Activated T-cell treated with anti-CD3 and anti-CD28 coated beads, Interleukin-2, amount 50 U/mL, for 72 hours (primary cell): ENCODE measurements at places on chromosomes 7 and 10. TPM values are rescaled to one million over a fixed set of nuclear protein-coding genes. Genes with fewer than 3 reads are reported as not detected.

Gene CFAP70
- 0.95 TPM for total RNA-seq

Gene DLD
- total RNA-seq = 105 TPM

Gene SEMA3D
- total RNA-seq = not detected

Gene TRIM73
- 10.6 TPM for total RNA-seq

- no peak for DNase-seq
- no peak overlapping the region for H3K27ac ChIP-seq
- H3K36me3 ChIP-seq = no peaks in the 10 kb centered on the region
Measured at GRCh38 chr7:27064159-27064558, 31.6 kb downstream of the HOXA1 start.

DNA sequence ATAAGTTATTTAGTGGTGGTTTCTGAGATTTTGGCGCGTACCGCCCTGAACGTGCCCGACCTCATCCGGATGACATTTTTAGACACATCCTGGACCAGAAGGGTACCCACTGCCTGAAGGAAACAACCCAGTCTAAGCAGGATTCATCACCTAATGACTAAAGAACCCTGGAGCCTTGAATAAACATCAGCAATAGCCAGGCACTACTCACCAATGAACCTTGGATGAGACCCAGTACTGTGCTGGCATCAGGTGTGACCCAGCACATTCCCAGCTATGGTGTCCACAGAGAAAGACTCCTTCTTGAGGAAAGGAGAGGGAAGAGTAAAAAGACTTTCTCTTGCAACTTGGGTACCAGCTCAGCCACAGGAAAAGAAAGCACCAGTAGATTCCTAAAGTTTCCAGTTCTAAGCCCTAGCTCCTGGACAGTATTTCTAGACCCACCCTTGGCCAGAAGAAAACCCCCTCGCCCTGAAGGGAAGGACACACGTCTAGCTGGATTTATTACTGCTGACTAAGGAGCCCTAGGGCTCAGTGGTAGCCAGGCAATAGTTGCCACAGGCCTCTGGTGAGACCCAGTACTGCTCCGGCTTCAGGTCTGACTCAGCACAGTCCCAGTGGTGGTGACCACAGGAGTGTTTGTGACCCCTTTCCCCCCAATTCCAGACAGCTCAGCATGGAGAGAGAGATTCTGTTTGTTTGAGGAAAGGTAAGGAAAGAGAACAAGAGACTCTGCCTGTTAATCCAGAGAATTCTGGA lies 32.5 kb downstream of the ZNF277 start:
- no peak for DNase-seq
- no peaks in the 10 kb centered on the region for H3K4me1 ChIP-seq
- no peaks in the 10 kb centered on the region for H3K27me3 ChIP-seq
- no peak overlapping the region for H3K4me3 ChIP-seq
- peaks cover 3% of the 10 kb centered on the region for H3K36me3 ChIP-seq
- H3K27ac ChIP-seq = no peak overlapping the region

- H3K27ac ChIP-seq = no peak within 1 kb of the TSS
- peaks cover 6% of the 10 kb centered on the region for H3K36me3 ChIP-seq
- no peak within 1 kb of the TSS for H3K4me3 ChIP-seq
- H3K4me1 ChIP-seq = no peaks in the 10 kb centered on the region
Measured at GRCh38 chr10:123666318-123667236, at the start of gene GPR26. TSS of gene GPR26 (plus strand) at chr10:123666355. CDS start at chr10:123666408, 53 bp downstream.

DNA sequence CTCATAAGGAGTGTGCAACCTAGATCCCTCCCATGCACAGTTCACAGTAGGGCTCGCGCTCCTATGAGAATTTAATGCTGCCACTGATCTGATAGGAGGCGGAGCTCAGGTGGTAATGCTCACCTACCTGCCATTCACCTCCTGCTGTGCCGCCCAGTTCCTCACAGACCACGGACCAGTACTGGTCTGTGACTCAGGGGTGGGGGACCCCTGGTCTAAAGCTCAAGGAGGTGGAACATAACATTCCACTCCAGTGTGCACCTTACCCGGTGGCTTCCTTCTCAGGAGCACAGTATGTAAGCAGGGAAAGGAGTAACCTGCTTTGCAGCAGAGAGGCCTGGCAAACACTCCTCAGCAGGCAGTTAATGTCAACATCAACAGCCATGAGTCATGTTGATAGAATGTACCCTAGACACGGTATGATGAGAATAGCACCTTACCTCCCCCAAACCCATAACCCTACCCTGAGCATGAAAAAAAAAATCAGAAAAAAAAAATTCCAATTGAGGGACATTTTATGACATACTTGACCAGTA lies 273.5 kb downstream of the FGFR2 start:
- H3K4me3 ChIP-seq = no peak overlapping the region
- no peak overlapping the region for H3K27ac ChIP-seq
- H3K36me3 ChIP-seq = no peaks in the 10 kb centered on the region
- H3K4me1 ChIP-seq = no peaks in the 10 kb centered on the region
- no peak for DNase-seq

DNA sequence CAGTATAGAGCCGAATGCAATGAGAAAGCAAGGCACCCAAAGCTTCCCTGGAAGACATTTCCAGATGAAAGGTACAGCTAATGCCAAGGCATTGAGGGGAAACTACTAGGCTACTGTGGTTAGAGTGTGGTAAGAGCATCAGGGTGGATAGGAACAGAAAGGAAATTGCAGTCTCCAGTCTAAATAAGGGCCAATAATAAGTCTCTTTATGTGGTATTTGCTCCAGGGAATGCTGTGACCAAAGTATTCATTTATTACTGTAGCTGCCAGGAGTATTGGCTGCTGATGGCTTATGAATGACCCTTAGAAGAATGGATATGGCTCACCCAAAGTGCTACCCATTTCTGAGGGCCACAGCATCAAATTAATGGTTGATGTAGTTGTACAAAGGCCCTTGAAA lies 30.1 kb upstream of the POT1 start:
- H3K27me3 ChIP-seq = no peaks in the 10 kb centered on the region
- no peak overlapping the region for H3K27ac ChIP-seq
- DNase-seq = no peak
- no peak overlapping the region for H3K4me3 ChIP-seq
- H3K4me1 ChIP-seq = no peaks in the 10 kb centered on the region
- H3K36me3 ChIP-seq = peaks cover 8% of the 10 kb centered on the region

DNA sequence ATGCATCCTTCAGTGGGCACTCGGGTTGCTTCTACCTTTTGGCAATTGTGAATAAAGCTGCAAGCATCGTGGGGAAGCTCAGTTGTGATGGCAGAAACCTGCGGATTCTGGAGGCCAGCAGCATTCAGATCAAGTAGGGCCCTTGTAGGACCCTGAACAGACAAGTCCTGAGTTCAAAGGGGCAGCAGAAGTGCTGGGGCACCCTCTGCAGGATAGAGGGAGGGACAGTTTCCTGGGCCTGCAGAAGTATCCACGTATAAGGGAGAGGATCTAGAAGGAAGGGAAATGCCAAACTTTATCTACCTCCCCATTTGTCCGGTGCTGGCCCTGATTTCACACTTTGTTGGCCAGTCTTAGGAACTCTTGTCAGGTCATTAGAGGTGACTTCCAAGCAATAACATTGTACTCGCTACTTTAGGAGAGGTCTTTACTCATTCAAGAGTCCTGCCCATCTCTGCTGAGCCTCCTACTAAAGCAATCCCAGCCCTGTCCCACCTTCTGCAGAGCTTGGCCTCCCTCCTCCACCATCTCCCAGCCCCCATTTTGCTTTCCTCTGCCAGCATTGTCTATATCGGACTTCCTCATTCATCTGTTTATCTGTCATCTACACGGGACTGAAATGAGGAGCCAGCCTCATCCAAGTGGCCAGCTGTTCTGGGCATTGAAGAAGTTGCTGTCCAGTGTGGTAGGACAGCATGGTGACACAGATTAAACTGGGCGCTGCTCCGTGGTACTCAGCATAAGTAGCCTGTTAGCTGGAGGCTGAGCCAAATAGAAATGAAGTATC lies 26.6 kb upstream of the R3HCC1L start:
- H3K4me1 ChIP-seq = no peaks in the 10 kb centered on the region
- no peak for DNase-seq
- no peak overlapping the region for H3K4me3 ChIP-seq
- peaks cover 30% of the 10 kb centered on the region for H3K27me3 ChIP-seq
- H3K27ac ChIP-seq = no peak overlapping the region

DNA sequence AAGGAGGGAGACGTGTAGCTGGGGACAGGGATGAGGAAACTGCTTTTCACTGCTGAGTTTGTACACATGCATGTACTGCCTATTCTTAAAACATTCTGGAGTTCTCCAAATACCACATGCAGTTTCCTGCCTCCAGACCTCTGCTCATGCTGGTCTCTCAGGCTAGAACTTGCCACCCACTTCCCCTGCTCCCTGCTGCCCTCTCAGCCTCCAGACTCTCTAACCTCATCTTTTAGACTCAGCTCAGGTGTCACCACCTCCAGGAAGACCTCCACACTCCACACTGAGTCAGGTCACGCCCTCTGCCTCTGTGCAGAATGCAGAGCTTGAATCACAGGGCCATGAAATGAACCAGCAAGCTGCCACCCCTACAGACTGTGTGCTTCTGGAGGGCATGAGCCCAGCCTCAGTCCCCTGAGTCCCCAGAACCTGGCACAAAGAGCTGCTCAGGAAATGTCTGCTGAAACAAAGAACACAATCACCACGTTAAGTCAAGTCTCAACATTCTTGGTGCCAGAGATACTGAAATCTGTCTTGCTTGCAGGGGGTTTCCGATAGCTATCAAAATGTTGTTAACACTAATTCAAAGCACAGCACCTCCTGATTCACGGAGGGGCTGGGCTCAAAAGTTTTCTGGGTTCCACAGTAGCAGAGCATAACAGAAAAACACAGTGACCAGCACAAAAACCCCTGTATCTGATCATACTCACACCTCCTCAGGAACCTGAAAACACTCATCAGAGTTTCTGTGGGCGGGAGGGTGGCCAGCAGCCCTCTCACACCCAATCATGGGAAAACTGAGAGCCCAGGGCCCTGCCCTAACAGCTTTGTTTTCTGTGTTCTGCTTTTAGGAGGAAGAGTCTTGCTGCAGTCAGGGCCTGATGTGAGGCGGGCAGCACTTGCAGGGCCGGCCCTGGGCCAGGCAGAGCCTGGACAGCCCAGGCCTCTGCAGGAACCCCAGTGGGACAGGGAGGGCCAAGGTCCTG lies 21.1 kb downstream of the FAM53B start:
- H3K4me3 ChIP-seq = peak overlapping the region; percentile 82
- H3K36me3 ChIP-seq = peaks cover 11% of the 10 kb centered on the region
- peaks cover 94% of the 10 kb centered on the region for H3K4me1 ChIP-seq

GRCh38 chr10:32171204-32171603 lies 115.0 kb upstream of the KIF5B start:
- no peak overlapping the region for H3K4me3 ChIP-seq
- peaks cover 7% of the 10 kb centered on the region for H3K27me3 ChIP-seq

GRCh38 chr7:74495112-74496086 lies 41.7 kb downstream of the GTF2IRD1 start:
- no peak overlapping the region for H3K4me3 ChIP-seq
- no peak for DNase-seq
- no peaks in the 10 kb centered on the region for H3K27me3 ChIP-seq

DNA sequence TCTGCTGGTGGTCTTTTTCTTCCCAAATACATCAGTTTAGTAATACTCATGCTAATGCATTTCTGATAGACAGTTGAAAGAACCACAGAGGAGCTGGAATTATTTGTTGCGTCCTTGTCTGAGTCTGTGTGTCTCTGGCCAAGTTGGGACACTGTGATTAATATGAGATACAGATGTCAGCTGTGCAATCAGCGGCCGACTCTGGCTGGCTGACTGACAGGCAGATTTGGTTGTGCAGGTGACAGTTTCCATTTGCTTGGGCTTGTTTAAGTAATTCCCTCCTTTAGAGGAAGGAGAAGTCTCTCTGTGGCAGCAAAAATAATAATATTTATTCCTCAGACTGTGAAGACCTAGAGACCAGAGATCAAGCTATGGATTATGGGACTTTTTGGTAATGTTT lies 176.2 kb upstream of the CHRM2 start:
- no peak overlapping the region for H3K4me3 ChIP-seq
- H3K27me3 ChIP-seq = no peaks in the 10 kb centered on the region
- no peak for DNase-seq
- H3K36me3 ChIP-seq = peaks cover 1% of the 10 kb centered on the region
- no peaks in the 10 kb centered on the region for H3K4me1 ChIP-seq

DNA sequence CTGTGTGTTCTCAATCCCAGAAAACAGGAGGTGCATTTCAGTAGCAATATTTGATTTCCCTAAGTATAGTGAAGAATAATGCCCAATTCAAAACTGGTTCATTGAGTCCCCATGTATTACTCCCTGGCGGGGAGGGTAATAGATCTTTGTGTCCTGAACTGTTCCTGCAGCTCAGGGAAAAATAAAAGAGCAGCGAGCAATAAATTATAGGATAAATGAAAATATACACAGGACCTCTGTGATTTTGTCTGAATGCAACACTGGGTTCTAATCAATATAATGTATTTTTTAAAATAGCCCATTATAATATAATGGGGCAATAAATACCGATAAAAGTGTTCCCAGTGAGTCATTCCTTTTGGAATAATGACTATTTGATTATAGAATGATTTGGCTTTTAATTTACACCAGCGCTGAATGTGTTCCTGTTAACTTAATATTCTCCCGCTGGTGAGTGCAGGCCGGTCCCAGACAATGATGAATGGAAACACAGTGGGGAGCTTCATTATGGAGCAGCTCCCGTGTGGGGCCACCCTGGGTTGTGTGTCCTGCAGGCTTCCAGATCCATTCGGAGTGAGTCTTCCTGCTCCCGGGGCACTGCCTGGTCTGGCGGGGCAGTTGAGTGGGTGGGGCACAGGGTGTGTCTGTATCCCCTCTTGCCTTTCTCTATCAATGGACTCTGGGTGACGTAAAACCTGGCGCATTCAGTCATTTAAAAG lies 263.1 kb downstream of the ACTR3B start:
- no peaks in the 10 kb centered on the region for H3K27me3 ChIP-seq
- H3K27ac ChIP-seq = no peak overlapping the region
- no peaks in the 10 kb centered on the region for H3K36me3 ChIP-seq
- no peak for DNase-seq
- no peak overlapping the region for H3K4me3 ChIP-seq

DNA sequence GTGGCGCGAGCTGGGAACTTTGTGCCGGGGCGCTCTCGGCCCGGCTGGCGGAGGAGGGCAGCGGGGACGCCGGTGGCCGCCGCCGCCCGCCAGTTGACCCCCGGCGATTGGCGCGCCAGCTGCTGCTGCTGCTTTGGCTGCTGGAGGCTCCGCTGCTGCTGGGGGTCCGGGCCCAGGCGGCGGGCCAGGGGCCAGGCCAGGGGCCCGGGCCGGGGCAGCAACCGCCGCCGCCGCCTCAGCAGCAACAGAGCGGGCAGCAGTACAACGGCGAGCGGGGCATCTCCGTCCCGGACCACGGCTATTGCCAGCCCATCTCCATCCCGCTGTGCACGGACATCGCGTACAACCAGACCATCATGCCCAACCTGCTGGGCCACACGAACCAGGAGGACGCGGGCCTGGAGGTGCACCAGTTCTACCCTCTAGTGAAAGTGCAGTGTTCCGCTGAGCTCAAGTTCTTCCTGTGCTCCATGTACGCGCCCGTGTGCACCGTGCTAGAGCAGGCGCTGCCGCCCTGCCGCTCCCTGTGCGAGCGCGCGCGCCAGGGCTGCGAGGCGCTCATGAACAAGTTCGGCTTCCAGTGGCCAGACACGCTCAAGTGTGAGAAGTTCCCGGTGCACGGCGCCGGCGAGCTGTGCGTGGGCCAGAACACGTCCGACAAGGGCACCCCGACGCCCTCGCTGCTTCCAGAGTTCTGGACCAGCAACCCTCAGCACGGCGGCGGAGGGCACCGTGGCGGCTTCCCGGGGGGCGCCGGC lies 870 bp downstream of the FZD1 start:
- H3K27me3 ChIP-seq = peaks cover 47% of the 10 kb centered on the region
- DNase-seq = peak; percentile 15
- H3K4me1 ChIP-seq = peaks cover 14% of the 10 kb centered on the region
- H3K4me3 ChIP-seq = peak overlapping the region; percentile 89
- no peak overlapping the region for H3K27ac ChIP-seq
- no peaks in the 10 kb centered on the region for H3K36me3 ChIP-seq
